ENCODE measurements at places on chromosomes 5 and 9. TPM values are rescaled to one million over a fixed set of nuclear protein-coding genes. Genes with fewer than 3 reads are reported as not detected.

DNA sequence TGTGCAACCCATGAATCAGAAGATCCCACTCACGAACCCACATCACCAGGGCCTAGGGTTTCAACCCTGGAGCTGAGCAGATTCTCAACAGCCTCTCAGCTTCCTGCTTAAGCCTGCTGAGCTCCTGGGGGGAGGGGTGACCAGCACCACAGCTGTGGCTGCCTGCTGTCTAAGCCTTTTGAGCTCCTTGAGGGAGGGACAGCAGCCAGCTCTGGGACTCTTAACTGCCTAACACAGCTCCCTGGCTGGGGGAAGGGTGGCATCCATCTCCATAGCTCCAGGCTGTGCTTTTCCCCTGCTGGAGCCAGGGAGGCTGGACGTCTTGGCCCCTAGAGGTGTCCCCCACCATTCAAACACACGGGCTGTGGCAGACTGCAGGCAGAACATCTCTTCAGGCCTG is 250.3 kb downstream of the DMAC1 start:
- no peaks in the 10 kb centered on the region for H3K4me1 ChIP-seq
- no peak for DNase-seq
- H3K36me3 ChIP-seq = no peaks in the 10 kb centered on the region
- H3K27ac ChIP-seq = no peak overlapping the region
- no peaks in the 10 kb centered on the region for H3K27me3 ChIP-seq

Gene C5orf46
- not detected for total RNA-seq

GRCh38 chr5:3122985-3123762 is 371.7 kb upstream of the IRX2 start:
- H3K27ac ChIP-seq = no peak overlapping the region
- no peaks in the 10 kb centered on the region for H3K4me1 ChIP-seq
- H3K4me3 ChIP-seq = no peak overlapping the region
- H3K36me3 ChIP-seq = no peaks in the 10 kb centered on the region
- peaks cover 10% of the 10 kb centered on the region for H3K27me3 ChIP-seq

DNA sequence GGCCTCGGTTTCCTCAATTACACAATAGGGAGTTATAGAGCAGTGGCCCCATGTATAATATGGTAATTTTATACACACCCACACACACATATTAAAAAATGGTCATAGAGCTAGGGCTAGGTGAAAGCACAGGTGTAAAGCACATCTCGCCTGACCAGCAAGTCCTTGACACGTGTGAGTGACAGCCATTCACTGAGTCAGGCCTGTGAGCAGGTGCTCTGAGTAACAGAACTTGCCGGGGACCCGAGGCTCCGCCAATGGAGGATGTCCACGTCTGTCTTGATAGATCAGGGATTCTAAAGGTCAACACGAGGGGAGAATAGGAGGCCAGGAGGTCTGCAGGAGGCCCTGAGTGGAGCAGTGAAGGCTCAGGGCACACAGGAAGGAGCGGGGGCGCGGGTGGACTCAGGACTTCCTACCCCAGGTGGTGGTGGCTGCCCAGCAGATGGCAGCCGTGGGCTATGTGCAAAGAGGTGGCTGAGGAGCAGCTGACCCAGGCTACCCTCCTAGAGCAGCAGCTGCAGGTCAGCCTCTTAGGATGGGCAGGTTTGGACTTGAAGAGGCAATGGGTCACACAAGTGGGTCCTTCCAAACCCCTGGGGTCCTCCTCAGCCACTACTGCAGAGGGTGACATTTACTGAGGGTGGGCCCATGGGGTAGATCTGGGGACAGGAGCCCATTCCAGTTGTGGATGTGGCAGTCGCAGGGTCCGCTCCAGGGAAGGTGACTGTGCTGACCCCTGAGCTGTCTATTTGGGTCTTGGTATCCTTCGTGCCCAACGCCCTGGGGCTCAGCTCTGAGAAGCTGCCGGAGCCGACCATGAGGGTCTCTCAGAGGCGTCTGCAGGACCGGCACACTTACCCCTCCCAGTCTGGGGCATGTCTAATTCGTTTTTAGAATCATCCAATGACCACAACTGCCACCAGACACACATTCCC is 45.9 kb downstream of the PRRT1B start:
- no peak overlapping the region for H3K27ac ChIP-seq
- peaks cover 19% of the 10 kb centered on the region for H3K36me3 ChIP-seq
- H3K27me3 ChIP-seq = no peaks in the 10 kb centered on the region
- H3K4me3 ChIP-seq = no peak overlapping the region

Gene UBE2QL1
- 1.0 TPM for total RNA-seq

Gene HMCN2
- total RNA-seq = 31.2 TPM

- H3K4me3 ChIP-seq = no peak overlapping the region
- H3K27me3 ChIP-seq = no peaks in the 10 kb centered on the region
- no peaks in the 10 kb centered on the region for H3K4me1 ChIP-seq
- no peaks in the 10 kb centered on the region for H3K36me3 ChIP-seq
Observed at GRCh38 chr9:135033487-135033886, 54.0 kb upstream of the OLFM1 start.

All from tibial nerve (tissue), 4 donors.